Cardiac fibroblast (primary cell): ENCODE measurements at places on chromosomes 6 and 20.
A peak's percentile ranks its signal among the peaks of the same experiment; 100 is the strongest.

DNA sequence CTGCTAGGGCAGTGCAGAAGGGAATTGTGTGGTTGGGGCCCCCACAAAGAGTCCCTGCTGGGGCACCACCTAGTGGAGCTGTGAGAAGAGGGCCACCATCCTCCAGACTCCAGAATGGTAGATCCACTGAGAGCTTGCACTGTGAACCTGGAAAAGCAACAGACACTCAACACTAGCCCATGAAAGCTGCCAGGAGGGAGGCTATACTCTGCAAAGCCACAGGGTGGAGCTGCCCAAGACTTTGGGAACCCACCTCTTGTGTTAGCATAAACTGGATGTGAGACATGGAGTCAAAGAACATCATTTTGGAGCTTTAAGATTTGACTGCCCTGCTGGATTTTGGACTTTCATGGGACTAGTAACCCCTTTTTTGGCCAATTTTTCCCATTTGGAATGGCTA, 328.4 kb upstream of the KHDRBS2 start:
- no peak for DNase-seq

GRCh38 chr6:106125925-106126435, 39.8 kb downstream of the PRDM1 start:
- no peak for DNase-seq

DNA sequence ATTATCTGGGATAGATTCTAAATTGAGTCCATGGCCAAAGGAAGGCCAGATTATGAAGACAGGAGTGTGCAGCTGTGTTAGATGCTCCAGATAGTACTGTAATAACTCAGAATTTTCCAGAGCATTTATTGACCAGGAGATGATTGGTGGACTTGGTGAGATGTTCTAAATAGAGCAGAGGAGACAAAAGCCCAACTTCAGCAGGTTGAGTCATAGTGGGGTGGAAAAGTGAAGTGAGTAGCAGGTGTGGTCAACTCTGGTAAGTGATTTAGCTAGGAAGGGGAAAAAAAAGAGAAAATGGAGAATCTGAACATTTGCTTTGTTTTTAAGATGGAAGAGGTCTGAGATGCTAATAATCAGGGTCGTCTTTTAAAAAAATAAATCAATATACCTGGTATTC, 227.4 kb downstream of the TMEM200A start:
- DNase-seq: no peak

GRCh38 chr6:163023700-163024099, 295.9 kb downstream of the PACRG start:
- DNase-seq: no peak

- DNase-seq: no peak
Measured at GRCh38 chr6:114247101-114247500, 95.7 kb downstream of the HS3ST5 start.

DNA sequence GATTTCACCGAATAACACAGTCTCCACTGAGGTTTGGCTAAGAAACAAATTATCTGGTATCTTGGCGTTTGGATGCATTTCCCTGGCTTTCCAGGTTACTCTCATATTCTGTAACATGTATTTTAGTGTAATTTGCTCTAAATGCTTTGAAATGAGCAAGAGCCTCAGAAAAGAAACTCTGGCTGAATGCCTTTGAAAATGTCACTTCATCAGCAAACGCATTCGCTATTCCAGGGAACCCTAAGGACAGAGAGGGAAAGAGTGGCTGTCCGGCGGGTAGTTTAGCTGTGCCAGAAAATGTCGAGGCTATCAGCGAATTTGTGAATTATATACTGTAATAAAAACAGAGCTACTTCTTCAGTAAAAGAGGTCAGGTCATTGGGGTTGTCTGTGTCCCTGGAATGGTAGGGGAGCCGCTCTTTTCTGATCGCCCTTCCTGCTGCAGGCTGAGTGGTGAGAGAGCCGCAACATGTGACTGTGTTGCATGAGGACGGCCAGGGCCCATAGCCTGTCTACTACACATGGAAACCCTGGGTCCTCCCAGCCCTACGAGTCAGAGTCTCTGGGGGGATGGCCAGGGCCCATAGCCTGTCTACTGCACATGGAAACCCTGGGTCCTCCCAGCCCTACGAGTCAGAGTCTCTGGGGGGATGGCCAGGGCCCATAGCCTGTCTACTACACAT, 57.3 kb downstream of the SMOC2 start:
- DNase-seq: no peak

DNA sequence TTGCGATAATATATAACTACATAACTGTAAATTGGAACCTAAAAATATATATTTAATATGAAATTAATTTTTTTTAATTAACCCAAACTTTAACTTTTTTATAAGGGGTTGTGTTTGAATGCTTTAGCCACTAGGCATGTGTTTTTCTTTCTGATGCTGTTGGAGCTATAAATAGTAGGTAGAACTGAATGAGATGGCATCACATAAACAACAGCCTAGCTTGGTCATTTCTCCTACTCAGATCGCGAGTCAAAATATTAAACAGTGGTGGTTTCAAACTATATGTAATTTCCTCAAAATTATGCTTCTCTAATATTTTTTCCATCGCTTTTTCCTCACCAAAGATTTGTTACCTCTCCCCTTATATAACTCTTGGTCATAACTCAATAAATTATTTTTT, 243.2 kb downstream of the ARID1B start:
- DNase-seq: peak; percentile 68

DNA sequence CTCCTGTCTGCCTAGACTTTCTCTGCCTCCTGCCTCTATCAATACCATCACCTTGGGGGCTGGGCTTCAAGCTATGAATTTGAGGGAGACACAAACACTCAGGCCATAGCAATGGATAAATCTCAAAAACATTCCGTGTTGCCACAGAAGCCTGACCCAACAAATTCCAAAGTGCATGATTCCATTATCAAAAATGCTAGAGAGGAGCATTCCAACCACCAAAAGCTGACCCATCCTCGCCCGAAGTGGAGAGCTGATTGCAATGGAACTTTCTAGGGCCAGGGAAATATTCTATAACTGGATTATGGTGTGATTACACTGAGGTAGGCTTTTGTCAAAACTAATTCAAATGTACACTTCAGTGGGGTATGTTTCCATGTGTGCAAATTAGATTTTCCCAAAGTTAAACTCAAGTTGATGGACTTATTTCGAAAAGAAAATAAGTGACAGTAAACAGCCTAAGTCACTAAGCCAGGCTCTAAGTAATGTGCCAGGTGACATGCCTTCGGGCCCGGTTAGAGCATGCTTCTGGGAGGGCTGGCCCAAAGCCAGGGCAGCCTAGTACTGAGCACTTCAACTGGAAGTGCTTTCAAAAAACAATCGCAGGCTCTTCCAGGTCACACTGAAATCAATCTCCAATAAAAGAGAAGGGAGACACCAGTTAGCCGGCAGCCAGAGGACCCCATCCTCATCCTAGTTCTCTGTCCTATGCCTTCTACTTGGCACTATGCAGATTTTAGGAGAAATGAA, 142.3 kb downstream of the TBXT start:
- peak; percentile 89 for DNase-seq

GRCh38 chr6:143823548-143823947, 19.6 kb upstream of the LTV1 start:
- DNase-seq: no peak

DNA sequence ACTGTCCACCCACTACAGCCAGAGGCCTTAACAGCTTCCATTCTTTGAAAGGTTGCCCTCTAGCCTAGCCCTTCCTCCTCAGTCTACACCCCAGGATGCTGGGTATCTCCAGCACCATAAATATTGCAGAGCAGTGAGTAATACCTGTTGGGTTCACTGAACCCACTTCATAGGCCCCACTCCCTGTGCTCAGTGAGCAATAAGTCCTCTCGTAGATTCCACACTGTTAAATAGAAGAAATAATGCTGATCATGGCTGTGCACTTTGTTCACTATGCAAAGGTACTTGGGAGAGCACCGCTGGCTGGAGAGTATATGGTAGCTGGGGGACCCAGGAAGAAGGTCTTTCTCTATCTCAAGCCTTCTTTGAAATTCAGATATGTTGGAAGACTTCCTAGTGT, 87.3 kb downstream of the RSPH3 start:
- DNase-seq: no peak

- DNase-seq: peak; percentile 12
Measured at GRCh38 chr6:147126618-147127022, 77.6 kb upstream of the STXBP5 start.

DNA sequence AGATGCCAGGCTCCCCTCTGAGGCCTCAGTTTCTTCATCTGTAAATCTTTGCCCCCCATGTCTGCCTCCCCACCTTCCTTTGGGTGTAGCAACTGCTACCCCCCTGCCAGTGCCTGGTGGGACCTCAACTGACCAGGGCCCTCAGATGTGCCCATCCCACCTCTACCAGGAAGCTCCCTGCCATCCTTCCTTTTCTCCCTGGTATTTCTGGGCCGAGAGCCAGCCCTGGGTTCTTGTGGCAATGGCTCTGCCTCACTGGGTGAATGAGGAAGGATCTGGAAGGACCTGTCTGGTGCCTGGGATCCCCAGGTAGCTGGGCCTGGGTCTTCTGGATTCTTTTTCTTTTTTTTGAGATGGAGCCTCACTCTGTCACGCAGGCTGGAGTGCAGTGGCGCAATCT, 141.1 kb upstream of the RNF24 start:
- no peak for DNase-seq

- DNase-seq: no peak
Measured at GRCh38 chr6:170148709-170149470, 142.0 kb downstream of the DLL1 start.

GRCh38 chr6:135722679-135723078, 128.8 kb upstream of the PDE7B start:
- peak; percentile 86 for DNase-seq

DNA sequence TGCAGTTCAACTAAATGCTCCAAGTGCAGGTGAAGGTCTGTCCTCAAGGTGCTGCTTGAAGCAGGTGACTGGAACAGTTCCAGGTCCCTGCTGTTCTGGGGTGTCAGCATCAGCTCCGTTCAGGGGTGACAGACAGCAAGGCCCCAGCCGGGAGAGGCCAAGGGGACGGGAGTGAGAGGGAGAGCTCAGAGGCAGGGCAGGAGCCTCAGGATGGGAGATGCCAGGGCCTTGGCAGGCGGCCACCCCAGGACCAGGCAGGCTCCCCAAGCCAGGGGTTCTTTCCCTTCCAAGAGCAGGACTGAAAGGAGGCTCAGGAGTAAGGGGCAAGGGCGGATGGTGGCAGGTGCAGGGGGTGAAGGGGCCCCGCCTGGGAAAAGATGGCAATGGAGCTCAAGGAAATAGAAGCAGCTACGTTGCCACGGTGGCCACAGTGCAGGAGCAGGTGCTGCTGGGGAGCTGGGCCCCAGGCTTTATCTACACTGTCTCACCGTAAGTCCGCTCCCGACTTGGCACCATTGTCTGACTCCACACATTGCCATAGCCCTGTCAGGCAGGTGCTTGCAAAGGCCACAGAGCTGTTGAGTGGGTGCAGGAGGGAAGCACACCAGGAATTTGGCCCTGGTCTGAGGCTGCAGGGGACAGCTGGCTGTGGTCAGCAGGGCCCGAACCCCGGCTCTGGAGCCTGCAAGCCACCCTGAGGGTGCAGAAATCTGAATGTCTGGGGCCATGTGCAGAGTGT, 43.1 kb downstream of the ERMARD start:
- no peak for DNase-seq

GRCh38 chr6:30480536-30481156, 8.7 kb upstream of the HLA-E start:
- DNase-seq: no peak

DNA sequence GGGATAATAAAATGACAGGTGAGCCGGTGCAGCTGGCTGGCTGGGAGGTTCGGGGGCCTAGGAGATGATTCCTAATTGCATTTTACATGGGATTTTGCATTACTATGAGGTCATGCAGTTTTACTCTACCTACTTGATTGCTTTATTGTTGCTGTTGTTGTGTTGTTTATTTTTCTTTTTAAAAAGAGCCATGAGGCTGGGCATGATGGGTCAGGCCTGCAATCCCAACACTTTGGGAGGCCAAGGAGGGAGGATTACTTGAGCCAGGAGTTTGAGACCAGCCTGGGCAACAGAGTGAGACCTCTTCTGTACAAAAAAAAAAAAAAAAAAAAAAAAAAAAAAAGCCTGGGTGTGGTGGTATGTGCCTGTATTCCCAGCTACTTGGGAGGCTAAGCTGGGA, 104.8 kb downstream of the GJA1 start:
- DNase-seq: no peak

DNA sequence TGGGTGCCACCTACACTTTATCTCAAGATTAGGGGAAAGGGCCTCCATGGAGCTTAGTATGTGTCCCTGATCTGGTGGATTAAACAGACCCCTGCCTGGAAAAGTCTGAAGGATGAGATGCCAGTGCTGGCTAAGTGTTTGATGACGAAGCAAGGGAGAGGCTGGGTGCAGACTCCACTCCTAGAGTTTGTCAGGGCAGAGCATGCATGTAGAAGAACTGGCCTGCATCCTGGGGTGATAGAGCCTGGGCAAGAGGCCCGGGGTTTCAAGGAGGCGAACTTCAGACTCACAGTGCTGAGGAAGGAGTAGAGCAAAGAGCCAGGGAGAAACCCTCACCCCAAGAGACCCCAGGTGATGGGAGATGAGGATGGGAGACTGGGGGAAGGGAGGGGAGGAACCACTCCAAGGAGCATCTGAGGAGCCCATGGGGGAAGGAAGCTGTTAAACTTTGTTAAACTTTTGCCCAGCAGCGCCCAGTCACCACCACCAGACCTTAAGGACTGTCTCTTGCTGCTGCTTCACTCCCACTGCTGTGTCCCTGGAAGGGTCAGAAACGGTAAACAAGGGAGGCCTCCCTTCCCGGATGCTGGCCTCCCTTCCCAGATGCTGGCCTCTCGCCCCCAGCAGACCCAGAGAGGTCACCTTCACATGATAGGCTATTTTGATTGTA, 61.6 kb downstream of the RPRD1B start:
- DNase-seq: no peak

DNA sequence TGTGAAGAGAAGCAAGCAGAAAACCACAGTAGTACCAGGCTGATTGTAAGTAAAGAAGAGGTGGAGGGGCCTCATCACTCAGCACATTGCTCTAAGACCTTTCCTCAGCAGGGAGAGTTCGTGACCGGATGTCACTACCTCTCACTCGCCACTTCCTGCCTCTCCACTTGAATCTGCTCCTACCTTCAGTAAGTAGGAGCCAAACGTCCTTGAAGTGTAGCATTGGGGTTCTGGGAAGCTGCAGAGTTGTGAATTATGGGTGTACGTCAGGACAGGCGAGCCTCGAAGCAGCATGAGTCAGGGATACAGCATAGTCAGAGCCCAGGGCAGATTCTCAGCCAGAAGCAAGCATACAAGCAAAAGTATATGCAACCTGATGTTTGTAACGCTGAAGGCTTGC, 224.9 kb downstream of the PHACTR1 start:
- no peak for DNase-seq

GRCh38 chr20:59518881-59519706, 85.2 kb upstream of the PHACTR3 start:
- DNase-seq: peak; percentile 60

DNA sequence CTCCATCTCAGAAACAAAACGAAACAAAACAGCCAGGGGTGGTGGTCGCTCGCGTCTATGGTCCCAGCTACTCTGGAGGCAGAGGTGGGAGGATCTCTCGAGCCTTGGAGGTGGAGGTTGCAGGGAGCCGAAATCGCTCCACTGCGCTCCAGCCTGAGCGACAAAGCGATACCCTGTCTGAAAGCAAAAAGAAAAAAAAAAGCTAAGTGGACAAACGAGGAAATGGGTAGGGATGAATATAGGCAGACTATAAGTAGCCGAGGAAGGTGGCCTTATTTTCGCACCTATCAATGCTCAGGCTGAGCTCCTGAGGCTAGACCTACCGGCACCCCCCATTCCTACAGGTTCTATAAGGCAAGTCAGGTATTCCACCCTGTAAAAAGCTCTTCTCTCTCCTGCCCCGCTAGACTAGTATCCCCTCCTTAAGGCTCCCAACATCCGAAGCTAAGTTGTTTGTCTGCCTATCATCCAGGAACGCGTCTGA, 650 bp upstream of the CASP8AP2 start:
- no peak for DNase-seq

- peak; percentile 73 for DNase-seq
Measured at GRCh38 chr6:119446115-119446554, 96.6 kb upstream of the MAN1A1 start.
